ENCODE measurements at places on chromosomes 7 and 10. TPM values are rescaled to one million over a fixed set of nuclear protein-coding genes. Genes with fewer than 3 reads are reported as not detected.

- DNase-seq = peak; percentile 33
Observed at GRCh38 chr7:39950473-39951225, 593 bp downstream of the CDK13 start.

DNA sequence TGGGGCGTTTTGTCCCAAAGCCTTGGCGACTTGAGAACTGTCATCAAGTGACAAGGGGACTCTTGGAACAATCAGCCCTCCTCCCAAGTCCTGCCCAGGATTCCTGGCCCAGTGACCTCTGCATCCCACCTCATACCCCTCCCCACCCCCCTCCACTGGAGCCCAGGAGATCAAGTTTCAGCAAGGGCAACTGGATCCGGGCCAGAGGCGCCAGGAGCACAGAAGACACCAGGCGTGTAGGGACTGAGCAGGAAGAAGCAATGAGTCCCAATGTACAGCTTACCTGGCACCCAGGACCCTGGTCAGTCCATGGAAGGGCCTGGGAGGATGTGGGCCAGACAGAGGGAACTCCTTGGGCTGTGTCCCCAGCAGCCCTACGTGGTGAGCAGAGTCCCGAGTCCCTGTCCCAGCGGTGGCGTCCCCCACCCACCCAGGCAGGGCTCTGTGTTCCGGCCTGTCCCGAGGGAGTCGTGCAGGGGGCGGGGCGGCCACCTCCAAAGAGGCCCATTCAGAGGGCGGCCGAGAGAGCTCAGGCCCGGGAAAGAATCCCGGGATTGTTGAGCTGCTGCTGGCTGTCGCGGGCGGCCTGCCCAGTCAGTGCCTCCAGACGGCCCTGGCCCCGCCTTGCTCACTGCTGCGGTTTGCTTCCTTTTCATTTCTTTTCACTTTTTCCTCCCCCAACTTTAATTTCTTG, 254.1 kb downstream of the TNS3 start:
- no peak for DNase-seq

- DNase-seq = no peak
Observed at GRCh38 chr10:27536437-27536836, 32.3 kb downstream of the RAB18 start.

The TSPAN13 gene
- 26.5 TPM for total RNA-seq

- DNase-seq = no peak
Observed at GRCh38 chr10:122010405-122011050, 21.6 kb downstream of the TACC2 start.

DNA sequence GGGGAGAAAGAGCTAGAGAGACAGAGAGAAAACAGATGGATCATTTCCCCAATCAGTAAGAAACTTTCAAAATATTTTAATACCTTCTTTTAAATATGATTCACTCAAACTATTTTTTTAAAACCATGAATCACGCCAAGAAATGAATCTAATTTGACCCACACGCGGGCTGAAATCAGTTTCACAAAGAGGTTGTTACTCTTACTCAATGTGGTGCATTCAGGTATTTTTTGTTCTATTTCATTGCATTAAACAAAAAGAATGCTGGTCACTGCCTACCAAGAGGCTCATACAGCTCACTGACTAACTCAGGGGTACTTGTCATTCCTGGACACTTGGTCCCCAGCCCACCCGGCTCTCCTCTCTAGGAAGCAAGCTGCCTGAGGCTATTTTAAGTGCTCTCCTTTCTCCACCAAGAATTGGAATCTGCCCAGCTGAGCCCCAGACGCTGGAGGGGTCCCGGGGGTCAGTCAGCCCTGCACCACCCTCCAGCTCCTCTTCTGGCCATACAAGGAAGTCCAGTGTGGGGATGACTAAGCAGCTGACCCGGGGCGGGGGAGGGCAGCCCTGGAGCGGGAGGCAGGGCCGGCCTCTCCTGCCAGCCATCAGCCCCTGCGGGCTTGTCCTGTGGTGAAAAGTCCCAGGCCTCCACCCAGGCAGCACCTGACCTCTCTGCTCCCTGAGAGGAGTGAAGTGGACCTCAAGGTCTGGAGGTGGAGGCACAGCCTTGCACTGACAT, 21.7 kb upstream of the PFKP start:
- peak; percentile 96 for DNase-seq

DNA sequence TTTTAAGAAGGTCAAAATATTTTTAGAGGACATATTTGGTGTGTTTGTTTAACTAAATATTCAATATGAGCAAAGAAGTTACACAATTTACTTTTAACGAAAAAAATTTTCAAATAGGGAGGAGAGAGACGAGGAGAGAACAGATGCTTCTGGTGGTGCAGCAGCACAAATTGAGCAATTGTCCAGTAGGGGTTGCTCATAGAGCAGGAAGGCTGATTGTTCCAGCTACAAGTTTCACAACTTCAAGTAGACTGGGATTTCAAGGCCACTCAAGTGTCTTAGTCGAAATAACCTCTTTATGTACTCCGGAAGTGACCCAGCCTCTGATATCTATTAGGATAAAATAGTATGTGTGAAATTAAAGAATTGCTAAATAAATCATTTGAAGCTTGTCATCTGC, 197.9 kb downstream of the HDAC9 start:
- no peak for DNase-seq

DNA sequence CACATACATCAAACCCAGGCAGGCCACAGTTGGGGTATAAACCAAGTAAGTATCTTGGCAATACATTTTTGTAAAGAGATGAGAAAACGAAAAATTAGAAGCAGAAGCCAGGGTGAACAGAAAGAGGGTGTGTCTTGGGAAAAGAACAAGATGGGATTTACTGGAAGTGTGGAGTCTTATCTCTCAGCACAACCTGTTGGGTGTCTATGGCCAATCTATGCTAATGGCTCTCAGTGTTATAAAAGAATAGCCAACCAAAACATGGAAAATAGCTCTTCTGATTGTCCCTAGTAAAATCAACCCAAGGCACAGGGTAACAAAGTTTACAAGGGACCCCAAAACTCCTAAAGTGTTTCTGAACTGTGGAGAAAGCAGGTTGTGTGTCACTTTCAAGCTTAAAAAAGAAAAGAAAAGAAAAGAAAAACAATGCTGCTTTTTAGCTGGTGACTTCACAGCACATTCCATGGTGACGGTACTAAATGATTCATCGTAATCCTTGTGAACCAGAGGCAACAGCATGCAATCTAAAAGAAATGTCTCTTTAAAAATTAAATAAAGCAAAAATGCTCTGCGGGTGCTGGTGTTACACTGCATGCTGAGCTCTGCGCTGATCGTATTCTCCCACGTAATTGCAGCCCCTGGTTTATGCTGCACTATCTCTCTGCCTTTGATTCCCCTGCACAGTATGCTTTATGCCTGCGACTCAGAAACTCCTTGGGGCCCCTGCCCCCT, 100.8 kb downstream of the C10orf90 start:
- DNase-seq = no peak

GRCh38 chr10:124179308-124180043, 86.1 kb upstream of the CHST15 start:
- DNase-seq = no peak

DNA sequence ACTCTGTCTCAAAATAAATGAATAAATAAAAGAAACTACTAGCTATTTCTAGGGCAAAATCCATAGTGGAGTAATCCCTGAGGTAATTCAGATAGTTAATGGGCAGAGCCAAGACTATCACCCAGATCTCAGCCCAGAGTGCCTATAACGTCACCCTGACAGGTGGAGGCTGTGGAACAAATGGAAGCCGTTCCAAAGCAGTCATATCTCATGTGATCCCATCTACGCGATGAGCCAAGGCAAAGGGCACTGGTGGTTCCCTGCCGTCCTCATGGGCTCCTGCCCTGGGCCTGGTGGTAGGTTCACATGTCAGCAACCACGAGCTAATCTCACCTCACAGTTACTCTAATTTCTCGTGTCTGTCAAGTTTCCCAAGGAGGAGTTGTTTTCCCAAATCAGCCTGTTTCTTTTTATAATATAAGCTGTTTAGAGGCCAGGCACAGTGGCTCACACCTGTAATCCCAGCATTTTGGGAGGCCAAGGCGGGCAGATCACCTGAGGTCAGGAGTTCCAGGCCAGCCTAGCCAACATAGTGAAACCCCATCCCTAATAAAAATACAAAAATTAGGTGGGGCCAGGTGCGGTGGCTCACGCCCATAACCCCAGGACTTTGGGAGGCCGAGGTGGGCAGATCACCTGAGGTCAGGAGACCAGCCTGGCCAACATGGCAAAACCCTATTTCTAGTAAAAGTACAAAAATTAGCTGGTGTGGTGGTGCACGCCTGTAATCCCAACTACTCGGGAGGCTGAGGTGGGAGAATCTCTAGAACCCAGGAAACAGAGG, 22.5 kb upstream of the ASCC1 start:
- DNase-seq = no peak

GRCh38 chr7:148711191-148712102, 12.7 kb downstream of the CUL1 start:
- no peak for DNase-seq

The SPDYE9 gene
- total RNA-seq = not detected

DNA sequence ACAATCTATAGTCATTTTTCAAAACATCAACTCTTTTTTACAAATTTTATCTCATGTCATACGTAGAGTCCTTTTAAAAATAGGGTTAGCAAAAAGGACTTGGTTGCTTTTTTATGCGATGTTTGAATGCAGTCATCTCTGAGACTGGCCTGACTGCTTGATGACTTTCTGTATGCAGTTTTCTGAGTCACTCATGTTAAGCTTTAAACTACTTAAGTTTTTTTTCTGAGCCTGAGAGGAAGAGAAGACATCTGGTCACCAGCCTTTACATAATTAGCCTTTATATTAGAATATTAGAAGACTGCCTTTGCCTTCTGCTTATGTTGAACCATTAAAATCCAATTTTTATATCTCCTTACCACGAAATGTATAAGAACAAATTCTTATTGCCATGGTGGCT, 834.4 kb upstream of the MBL2 start:
- DNase-seq = no peak

- DNase-seq = peak; percentile 99
Observed at GRCh38 chr7:73851410-73852338, 9.3 kb upstream of the TMEM270 start.

DNA sequence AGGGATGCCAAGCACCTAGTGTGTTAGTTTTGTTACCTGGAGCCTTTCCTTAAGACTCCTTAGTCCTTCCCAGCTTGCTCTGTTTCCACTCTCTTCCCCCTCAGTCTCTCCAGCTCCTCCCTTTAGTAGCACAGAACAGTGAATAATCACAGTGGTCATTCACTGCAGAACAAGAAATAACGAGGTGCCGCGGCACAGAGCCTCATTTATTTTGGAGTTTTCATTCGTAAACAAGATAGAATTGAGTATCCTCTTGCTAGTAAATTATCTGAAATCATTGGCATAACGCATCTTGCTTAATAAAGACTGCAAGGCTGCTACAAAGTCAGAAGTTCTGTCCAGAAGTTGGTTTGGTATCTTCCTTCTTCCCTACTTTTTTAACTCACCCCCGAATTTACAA, 129.3 kb upstream of the LANCL2 start:
- DNase-seq = no peak

The ANLN gene
- 239 TPM for total RNA-seq

- peak; percentile 82 for DNase-seq
Observed at GRCh38 chr7:2527505-2528467, 8.2 kb downstream of the LFNG start.

GRCh38 chr10:101741938-101742337, 34.0 kb downstream of the FGF8 start:
- no peak for DNase-seq

DNA sequence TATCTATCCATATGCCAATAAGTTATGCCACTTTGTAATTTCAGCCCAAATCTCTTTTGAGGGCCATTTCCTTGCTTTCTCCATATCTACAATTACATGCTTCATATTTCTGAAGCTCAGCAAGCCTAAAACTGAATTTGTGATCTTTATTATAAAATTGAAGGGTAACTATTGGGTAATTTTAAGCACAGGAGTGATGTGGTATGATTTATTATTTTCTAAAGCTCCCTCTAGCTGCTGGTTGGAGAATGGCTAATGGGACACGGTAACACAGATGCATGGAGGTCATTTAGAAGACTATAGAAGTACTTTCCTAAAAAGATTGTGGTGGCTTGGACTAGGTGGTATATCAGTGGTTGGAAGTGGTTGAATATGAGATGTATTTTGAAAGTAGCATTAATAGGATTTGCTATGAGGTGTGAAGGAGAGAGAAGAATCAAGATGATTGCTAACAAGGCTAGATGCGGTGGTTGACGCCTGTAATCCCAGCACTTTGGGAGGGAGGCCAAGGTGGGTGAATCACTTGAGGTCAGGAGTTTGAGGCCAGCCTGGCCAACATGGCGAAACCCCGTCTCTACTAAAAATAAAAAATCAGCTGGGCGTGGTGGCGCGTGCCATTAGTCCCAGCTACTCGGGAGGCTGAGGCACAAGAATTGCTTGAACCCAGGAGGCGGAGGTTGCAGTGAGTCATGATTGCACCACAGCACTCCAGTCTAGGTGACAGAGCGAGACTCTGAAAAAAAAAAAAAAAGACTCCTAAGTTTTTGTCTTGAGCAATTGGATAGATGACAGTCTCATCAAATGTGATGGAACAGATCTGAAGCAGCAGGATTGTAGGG, 13.9 kb downstream of the KLHDC10 start:
- DNase-seq = no peak

The GDI2 gene
- total RNA-seq = 196 TPM

GRCh38 chr7:114924038-114924712, 2.3 kb downstream of the MDFIC start:
- DNase-seq = no peak

- DNase-seq = no peak
Observed at GRCh38 chr7:44533301-44534055, 7.7 kb downstream of the NPC1L1 start.

DNA sequence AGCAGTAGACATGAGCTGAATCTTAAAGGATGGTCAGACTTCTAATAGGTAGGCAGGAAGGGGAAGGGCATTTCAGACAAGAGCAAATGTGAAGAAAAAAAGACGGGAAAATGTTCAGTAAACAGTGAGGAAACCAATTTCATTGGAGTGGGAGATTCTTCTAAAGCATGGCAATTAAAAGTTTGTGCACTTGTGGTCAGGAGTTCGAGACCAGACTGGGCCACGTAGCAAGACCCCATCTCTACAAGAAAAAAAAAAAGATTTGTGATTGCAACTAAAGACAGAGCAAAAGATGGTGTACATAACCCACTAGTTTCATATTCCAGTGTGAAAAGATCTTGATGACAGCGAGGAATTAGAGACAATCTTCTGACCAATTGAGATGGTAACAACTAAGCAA, 41.7 kb downstream of the CCDC71L start:
- DNase-seq = no peak

DNA sequence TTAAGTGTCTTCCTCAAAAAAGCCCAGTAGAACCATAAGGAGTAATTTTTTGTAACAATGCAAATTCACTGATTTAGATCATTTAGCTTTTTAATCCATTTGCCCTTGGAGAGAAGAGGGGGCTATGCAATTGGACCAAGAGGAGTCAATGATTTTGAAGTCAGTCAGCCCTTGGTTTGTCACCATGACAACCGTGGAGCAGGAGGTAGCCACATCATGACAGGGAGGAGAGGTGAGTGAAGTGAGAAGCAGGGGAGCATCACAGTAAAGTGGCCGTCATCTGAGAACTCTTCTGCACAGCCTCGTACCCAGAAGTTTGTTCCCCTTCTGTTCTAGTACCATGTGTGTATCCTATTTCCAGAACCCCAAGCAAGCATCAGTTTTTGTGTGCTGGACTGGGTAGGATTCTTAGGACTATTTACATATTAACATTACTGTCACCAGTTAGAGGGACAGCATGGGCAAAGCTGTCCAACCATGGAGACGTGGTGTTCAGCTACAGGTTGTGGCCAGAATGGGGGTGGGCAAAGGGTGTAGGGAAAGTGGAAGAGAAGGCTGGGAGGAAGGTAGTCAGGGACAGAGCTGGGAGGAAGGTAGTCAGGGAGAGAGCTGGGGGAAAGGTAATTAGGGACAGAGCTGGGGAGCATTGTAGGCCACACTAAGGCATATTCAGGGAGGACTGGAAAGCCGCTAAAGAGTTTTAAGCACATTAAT, 13.1 kb downstream of the UBE3C start:
- no peak for DNase-seq

The HOXA3 gene
- 50.5 TPM for total RNA-seq

The TRIM73 gene
- total RNA-seq = 16.7 TPM

The HYAL4 gene
- not detected for total RNA-seq

The NKX2-3 gene
- total RNA-seq = not detected
